ENCODE measurements at places on chromosomes 6 and 20.

- no peak for DNase-seq
These were observed 45.7 kb upstream of the MCUR1 start for GRCh38 chr6:13859871-13860555.

DNA sequence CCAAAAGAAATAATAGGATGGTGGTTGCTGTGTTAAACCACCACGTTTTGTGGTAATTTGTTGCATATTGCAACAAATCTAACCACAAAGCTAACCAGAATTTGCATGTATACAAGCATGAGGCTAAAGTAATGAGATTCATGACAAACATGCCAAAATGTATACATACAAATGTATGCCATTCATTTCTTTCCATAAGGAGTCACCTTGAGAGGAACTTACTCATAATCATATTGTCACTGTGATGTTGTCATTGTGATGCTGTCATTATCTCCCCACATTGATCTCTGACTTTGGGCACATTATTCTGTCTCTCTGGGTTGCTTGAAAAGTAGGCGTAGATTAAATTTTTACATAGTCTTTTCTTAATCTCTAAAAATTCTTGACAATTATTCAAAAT is 886.8 kb upstream of the FLRT3 start:
- no peak for DNase-seq

- no peak for DNase-seq
These were observed 113.4 kb downstream of the B3GAT2 start for GRCh38 chr6:70843328-70843918.

DNA sequence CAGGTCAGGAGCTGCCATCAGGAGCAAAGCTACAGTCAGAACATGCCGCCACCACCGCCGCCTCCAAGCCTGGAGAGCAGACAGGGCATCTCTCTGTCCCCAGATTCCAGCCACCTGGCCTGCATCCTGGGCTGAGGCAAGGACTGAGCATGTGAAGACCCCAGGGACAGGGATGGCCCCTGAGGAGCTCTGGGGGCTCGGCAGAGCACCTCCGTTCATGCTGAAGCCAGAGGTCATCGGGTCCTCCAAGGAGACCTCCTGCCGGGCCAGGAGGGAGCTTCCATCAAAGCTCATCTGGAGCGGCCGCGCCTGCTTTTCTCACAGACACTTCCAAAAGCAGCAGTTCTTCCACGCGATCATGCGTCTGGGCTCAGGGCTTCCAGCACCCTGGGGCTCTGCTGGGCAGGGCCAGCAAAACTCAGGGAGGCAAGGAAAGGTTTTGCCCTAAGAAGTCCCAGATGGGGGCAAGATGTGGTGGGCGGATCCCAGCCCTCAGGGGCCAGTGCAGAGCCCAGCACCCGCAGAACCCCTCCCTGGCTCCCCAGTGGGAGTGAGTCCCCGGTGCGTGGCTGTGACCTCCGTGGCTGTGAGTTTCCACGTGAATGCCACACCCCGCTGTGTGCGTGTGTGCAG is 138.4 kb downstream of the TAF4 start:
- no peak for DNase-seq

DNA sequence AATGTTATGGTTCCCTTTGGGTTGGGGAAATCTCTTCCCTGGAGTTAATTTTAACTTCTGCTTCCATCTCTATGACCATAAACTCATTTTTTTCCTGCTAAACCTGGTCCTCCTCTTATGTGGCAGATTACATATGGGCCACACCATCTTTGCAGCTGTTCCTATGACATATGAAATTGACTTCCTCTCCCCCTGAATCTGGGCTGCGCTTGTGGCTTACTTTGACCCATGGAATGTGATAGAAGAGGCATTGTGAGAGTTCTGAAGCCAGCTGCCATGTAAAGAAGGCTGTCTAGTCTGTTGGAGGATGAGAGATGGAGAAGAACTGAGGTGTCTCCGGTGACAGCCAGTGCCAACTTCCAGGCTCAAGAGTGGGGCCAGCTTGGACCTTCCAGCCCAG is 100.1 kb downstream of the CDC5L start:
- no peak for DNase-seq

- DNase-seq: no peak
These were observed 36.8 kb upstream of the ME1 start for GRCh38 chr6:83467620-83468036.

- no peak for DNase-seq
These were observed 17.2 kb downstream of the ZBTB2 start for GRCh38 chr6:151374036-151374683.

- no peak for DNase-seq
These were observed 28.1 kb downstream of the CEP43 start for GRCh38 chr6:167027308-167027707.

DNA sequence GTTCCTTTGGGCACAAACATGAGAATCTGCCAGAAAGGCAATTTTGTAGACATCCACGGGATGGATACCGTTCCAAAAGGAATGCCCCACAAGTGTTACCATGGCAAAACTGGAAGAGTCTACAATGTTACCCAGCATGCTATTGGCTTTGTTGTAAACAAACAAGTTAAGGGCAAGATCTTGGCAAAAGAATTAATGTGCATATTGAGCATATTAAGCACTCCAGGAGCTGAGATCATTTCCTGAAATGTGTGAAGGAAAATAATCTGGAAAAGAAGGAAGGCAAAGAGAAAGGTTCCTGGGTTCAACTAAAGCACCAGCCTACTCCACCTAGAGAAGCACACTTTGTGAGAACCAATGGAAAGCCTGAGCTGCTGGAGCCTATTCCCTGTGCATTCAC is 103.9 kb upstream of the ARG1 start:
- no peak for DNase-seq

DNA sequence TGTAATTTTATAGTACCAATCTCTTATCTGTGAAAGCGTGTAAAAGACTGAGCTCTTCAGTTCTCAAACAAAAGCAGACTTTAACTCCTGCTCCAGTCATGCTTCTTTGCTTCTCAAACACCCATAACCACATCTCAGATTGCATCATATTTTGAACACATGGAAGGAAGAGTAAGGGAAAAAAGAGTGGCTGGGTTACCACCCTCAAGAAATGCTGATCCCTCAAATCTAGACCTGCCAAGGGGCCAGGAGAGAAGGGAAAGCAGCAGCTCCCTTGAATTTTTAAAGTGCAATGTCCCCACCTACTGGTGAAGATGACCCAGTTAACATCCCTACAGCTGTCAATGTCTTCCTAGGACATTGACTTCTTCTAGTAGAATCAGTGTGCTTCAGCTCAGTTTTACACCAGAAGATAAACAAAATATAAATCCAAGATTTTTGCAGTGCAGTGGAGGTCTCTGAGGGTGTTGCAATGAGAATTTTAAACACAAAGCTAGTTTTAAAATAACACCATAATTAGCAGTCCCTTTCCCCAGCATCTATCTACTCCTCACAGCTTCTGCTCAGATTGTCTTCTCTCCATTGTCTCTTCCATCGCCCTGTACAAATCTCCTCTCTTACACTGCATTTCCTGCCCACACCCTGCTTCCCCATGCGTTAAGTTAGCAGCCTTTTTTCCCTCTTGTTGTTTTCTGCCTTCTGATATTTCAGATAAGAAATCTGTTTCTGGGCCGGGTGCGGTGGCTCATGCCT is 22.6 kb upstream of the HLA-DQB2 start:
- DNase-seq: peak; percentile 7

DNA sequence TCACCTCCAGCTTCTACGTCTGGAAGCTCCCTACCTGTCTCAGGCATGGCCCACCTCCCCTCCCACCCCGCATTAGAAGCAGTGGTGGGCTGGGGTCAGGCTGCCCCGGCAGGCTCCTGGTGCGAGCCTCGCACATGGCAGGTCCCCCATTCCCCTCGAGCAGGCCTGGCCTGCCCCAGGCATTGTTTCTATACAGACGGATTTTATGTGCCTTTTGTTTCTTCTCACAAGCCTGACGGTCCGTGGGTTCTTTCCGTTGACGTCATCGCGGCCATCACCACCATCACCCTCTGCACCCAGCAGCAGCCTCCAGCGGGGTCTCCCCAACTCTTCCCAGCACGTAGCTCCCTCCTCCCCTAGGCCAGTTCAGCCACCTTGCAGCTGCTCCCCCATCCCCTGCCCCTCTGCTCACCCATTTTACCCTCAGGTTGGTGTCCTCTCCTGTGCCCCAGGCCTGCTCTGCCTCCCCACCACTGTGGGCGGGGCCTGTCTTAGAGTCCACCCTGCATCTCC is 4.6 kb downstream of the CST7 start:
- no peak for DNase-seq

DNA sequence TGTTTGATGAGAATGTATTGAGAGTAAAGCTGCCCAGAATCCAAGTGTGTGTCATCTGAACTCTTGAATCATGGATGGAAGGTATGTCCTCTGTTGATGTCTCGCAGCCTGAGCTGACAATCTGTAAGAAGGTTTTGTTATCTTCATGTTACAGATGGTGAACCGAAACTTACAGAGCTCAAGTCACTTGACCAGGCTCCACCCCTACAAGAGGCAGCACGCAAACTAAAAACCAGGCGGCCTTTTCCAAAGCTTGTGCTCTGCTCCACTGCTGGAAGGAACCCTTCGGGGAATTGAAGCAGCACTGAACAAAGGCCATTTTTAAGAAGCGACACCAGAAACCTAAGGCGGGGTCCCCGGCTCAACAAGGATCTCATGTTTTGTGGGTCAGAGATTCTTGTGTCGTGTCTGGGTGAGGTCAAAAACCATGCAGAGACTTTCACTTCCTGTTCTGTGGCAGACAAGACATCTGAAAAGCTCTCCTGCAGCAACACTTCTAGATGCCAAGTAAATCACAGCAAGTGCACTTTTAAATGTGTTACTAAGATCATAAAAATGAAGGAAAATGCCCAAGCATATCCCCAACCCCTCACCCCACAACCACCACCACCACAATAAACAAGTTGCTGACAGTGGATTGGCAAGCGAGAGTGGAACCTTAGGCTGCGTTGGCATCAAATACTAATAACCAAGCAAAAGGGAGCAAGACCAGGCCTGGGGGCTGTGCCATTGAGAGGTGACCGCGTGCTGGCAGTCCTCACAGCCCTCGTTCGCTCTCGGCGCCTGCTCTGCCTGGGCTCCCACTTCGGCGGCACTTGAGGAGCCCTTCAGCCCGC is 27.3 kb downstream of the NQO2 start:
- no peak for DNase-seq

GRCh38 chr6:155850408-155850841 is 394.8 kb upstream of the NOX3 start:
- DNase-seq: no peak

GRCh38 chr6:155093430-155093829 is 98.3 kb downstream of the TIAM2 start:
- DNase-seq: no peak

DNA sequence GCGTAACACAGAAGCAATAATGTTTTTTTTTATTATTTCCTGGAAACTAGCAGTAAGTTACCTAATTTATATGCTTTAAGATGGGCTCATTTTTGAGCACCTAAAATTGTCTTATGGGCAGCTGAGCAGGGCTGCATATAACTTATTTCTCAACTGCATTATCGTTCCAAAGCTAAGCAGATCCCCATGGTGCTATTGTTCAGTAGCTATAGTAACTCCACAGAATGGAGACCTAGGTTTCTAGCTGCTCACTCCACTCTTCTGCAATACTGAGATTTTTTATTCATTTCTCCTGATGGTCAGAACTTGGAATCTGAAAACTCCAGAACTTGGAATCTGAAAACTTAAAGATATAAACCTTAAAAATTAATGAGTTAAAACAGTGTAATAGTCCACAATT is 18.7 kb downstream of the CRISP1 start:
- DNase-seq: no peak

DNA sequence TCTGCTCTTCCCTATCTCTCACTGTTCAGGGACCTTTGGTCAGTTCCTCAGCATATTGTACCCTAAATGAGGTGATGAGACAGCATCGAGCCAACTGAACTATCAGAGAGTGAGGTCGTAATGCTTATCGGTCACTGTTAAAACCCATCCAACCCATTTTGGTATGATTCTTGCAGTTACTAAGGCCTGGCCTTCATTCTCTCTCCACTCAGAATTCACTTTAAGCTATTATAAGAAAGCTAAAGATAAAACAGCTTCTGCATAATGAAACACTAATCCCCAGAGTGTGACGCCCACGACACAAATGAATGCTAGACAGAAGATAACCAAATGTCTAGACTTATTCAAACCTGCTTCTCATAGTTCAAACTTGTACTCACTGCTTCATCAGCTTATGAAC is 175.8 kb downstream of the GMPR start:
- DNase-seq: no peak

- no peak for DNase-seq
These were observed 10.9 kb downstream of the ZNF217 start for GRCh38 chr20:53582574-53583351.

DNA sequence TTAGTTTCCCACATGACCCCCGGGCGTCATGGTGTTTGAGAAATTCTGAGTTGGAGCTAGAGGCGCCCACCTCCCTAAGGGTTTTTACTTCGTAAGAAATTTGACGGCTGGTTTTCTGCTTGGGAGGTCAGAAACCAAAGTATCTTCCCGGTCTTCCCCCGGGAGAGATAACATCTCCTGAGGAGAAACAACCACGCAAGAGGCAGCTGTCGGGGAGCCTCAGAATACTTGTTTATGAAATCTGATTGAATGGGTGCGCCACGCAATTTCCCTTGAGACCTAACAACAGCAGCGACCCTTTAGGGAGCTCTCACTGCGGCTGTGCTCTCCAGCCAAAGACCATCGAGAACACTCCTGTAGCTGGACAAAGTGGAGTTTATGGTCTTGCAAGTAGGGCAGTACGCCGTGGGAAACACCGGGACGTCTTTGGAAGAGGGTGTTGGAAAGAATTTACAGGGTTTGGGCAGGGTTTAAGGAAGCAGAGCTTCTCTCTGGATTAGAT is 608 bp upstream of the EIF2S2 start:
- DNase-seq: no peak

DNA sequence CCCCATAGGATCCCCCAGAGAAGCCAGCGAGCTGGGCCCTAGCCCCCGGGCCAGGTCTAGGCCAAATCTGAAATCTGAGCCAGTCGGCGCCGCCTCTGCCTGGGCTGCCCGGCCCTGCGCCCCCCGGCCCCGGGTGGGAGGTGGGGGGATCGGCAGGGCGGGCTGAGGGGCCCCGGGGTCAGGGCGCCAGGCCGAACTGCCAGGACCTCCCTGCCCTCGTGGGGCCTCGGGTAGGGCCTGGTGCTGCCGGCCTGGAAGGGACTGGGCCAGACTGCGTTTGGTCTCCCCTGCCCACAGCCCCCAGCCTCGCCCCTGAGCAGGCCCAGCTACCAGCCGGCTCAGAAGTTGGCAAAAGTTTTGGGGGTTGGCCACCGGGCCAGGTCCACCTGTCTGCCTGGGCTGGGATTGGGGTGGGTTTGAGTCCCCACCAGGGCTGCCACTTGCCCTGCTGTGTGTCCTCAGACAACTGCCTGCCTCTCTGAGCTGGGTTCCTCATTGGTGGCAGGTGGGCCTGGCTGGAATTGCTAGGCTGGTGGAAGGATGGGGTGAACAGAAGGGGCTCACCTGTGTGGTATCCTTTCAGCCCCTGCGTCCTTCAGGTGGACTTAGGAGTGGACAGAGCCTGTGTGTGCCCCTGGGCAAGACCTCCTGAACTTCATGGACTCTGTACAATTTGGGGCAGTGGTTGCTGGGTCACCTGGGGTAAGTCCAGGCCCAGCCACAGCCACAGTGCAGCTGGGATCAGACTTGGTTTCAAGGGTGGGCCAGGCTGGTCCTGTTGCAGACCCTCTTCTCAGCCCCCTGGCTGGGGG is 801 bp downstream of the SRC start:
- no peak for DNase-seq
